ENCODE measurements at places on chromosomes 5 and 9.

- no peak for DNase-seq
These were observed 713.4 kb downstream of the EFNA5 start for GRCh38 chr5:106957336-106957735.

DNA sequence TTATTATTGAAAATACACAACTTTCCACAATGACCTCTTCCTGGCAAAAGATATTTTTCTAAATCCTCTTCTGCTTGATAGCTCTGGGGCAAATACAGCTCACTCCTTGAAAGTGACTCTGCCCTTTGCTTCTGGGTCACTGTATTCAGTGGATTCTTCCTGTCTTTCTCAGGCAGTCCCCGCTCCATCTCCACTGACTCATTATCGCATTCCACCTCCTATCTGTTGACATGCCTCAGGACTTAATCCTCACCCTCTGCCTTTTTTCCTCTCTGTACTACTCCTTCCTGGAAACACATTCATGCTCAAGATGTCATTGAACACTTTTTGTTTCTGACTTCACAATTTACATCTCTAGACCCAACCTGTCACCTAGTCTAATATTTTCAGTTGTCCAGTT, 8.4 kb upstream of the RGS7BP start:
- DNase-seq: no peak

- DNase-seq: no peak
These were observed 757 bp downstream of the TMEM250 start for GRCh38 chr9:136117916-136118319.

- DNase-seq: no peak
These were observed 1.8 kb downstream of the NFIB start for GRCh38 chr9:14311956-14312685.

DNA sequence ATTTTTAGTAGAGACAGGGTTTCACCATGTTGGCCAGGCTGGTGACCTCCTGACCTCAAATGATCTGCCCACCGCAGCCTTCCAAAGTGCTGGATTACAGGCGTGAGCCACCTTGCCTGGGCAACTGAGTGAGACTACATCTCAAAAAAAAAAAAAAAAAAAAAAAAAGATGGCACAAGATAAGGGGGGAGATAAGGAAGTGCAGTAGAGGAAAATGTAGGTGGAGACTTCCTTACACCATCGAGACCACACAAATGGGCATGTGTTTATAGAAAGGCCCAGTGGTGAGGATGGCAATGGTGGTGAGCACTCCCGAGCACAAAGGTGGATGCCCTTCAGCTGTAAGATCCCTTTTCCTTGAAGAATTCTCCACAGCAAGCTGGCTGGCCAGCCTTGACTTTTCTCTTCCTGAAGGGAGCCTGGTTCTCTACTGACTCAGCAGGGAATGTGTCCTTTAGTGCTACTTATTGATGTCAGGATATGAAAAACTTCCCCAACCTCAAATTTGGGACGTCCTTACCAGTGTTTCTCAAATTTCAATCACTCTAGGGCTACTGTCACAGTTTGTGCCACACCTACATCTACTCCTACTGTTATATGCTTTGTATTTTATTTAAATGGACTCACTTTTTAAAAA, 28.2 kb downstream of the ERGIC1 start:
- DNase-seq: no peak

DNA sequence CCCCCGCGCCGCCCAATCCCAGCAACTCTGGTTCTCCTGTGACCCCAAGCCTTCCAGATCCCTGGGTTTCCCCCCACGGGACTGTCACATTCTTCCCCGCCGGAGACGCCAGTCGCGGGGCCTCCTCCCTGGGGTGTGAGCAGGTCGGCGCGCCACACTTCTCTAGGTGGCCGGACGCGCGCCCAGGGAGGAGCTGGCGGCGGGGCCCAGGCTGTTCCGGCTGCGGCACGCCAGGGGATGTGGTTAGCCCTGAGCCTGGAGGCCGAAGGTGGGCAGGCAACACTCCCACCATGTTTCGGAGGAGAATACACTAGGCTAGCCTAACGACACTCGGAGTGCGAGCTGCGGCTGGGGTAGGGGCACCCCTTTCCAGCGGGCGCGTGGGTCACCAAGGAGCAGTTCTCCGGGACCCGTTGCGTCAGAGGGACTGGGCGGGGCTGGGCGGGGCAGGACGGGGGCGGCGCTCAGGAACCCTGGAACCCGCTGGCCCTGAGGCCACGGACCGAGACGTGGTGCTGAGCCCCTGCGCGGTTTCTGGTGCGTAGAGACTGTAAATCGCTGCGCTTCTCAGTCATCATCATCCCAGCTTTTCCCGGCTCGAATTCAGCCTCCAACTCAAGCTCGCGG, at the start of gene SLC27A6:
Gene SLC27A6, plus strand, starts transcription at position 478 of the 627 bp plus-strand sequence. CDS start 650 bp downstream, outside the sequence.
- no peak for DNase-seq

DNA sequence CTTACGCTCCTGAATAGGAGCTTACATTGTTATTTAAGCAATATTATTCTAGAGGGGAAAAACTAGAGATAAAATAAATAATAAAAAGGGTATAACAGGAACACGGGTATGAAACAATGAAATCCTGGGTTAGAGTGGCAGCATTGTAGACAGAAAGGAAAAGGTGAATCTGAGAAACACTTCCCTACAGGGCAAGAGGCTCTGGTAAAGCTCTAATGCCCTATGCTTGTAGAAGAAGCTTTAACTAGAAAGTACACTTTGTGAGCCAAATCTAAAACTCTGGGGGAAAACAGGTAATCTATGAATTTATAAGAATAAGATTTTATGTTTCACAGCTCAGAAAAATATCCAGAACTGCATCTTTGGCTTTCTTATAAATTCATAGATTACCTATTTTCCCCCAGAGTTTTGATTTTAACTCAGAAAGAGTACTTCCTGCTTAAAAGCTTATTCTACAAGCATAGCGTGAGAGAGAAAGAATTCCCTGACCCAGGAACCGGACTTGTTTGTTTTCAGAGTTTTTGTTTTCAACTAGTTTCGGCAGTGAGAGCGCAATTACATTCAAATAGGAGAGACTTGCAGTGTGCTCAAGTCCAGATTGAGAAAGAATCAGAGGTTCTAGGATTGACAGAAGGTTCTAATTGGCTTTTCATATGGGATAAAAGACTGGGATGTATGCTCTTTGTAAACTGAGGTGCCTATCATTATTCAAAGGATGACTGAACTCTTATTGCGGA, 651.0 kb upstream of the RORB start:
- DNase-seq: no peak

- DNase-seq: no peak
These were observed 2.1 kb upstream of the ALDH7A1 start for GRCh38 chr5:126597156-126597555.

DNA sequence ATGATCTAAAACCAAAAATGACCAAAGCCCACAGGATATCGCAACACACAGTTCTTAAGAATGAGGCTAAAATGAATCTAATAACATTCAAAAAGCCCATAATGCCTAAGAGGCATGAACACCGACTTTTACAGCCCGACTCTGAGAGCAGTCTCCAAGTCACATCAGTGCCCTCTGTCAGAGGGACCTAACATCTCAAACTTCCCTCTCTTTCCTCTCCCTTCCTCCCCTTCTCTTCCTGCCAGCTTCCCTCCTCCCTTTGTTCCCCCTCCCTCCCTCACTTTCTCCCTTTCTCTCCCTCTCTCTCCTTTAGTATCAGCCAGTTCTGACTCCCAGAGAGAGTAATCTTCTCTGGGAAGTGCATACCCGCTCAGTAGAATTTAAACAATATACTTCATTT, 154.4 kb downstream of the GLIS3 start:
- no peak for DNase-seq

GRCh38 chr9:8779478-8779877, 979.9 kb upstream of the DMAC1 start:
- no peak for DNase-seq

GRCh38 chr9:34996905-34997279, 7.3 kb downstream of the DNAJB5 start:
- DNase-seq: no peak

DNA sequence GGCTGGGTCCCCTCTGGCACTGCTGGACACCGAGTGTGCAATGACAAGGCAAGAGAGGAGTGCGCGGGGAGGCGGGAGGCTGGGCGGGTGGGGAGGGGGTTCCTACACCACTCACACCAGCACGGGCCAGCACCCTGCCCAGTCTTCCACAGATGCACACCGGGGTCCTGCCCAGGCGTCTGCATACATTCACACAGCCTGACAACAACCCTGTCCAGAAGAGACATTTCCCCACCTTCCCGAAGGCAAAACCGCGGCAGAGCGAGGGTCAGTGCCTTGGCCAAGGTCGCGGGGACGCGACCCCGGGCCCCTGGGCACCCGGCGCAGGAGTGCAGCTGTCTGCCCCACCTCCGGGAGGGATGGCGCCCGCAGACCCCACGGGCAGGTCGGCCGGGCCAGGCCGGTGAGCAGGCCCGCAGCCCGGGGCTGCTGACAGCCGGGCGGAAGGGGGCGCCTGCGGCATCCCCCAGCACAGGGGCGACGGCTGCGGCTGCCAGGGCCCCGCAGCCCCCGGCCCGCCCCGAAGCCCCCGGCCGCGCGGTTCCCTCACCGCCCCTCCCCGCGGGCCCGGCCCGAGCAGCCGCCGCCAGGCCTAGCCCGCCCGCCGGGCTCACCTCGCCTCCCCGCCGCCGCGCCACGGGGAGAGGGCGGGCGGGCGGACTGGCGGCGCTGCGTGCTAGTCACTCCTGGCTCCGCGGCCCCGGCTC, 496 bp downstream of the MAPK9 start:
- no peak for DNase-seq

- no peak for DNase-seq
These were observed 57.9 kb downstream of the DIAPH1 start for GRCh38 chr5:141560725-141561483.

- DNase-seq: no peak
These were observed 305.0 kb upstream of the PIK3R1 start for GRCh38 chr5:67910546-67910945.

DNA sequence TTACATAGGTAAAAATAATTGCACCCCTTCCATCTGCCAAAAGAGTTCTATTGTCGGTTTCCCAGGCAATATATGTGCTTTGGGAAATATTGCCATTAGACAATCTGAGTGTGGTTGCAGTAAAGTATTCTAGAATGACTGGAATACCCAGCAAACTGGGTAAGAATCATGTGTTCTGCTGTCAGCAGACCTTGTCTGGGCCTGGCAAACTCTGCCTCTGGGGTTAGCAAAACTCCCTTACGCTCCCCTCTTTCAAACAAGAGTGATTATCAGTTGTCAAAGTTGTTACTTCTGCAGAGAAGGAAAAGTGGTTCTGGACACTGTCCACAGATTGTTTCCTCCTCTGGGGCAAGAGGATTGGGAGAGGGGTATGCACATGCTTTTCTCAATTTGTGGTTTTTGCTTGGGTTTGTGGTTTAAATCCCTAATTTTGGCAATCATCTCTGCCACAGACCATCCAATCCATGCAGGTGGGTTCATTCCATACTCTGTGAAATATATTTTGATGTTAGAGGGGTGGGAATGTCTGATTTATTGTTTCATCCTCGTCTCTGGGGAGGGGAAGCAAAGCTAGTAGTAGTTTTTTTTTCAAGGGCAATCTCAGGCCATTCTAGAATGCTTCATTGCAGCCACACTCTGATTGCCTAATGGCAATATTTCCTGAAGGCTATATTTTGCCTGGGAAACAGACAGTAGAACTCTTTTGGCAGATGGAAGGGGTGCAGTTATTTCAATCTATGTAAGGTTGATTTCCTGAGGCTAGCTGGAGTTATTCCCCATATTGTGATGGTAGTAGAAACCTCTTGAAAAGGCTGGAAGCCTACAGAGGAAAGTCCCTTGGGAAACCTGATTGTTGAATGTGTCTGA, 24.0 kb upstream of the TNFSF15 start:
- no peak for DNase-seq

- DNase-seq: no peak
These were observed 13.8 kb downstream of the GPRIN1 start for GRCh38 chr5:176596069-176596644.

GRCh38 chr9:132506977-132507669, 75.3 kb upstream of the BARHL1 start:
- DNase-seq: no peak

DNA sequence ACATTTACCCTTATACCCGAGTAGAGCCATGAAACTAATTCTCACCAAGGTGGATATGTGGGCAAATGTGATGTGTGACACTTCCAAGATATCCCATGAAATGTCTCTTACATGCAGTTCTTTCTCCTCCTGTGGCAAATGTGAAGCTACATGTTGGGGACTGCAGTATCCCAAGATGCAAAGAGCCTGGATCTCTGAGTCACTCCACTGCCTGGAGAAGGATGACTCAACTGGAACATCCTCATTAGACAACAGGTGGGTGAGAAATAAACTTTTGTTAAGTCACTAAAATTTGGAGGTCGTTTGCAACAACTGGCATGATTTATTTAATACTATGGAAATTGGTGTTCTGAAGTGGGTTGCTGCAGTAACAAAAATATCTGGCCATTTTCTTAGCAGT, 36.5 kb upstream of the TENT4A start:
- no peak for DNase-seq

DNA sequence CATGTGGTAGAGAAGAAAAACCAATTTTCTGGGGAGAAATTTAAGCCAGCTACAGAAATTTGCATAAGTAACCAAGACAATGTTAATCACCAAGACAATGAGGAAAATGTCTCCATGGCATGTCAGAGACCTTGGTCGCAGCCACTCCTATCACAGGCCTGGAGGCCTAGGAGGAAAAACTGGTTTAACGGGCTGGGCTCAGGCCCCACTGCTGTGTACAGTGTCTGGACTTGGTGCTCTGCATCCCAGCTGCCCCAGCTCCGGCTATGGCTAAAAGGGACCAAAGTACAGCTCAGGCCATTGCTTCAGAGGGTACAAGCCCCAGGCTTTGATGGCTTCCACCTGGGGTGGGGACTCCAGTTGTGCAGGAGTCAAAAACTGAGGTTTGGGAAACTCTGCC, 1075.1 kb upstream of the CDH18 start:
- DNase-seq: no peak

GRCh38 chr9:116368680-116369079, 215.1 kb downstream of the PAPPA start:
- no peak for DNase-seq

- no peak for DNase-seq
These were observed 11.7 kb upstream of the RPS14 start for GRCh38 chr5:150461231-150461630.

DNA sequence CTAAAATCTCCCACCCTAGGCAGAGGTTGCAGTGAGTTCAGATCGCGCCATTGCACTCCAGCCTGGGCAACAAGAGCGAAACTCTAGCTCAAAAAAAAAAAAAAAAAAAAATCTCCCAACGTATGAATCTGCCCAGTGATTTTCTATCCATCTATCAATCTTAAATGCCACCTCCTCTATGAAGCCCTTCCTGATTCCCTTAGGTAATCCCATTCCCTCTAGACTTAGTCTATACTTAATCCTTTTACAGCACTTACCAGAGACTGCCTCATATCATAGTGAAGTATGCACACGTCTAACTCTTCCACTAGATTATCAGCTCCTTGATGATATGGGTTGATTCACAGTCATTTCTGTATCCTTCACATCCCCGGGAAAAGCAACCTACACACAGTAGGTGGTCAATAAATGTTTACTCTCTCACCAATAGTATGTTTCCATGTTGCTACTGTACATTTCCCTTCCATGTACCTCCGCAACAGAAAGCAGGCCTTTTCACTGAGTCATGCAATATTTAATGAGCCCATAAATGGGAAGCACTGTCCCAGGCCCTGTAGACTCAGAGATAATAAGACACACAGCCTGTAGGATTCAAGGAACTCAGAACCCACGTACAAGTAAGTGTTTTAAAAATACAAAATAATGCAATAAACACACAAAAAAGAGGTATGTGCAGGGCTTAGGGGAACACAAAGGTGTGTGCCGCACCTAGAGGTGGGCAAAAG, 1.2 kb downstream of the DROSHA start:
- DNase-seq: no peak

GRCh38 chr5:35198075-35198474, 32.2 kb downstream of the PRLR start:
- DNase-seq: no peak

- DNase-seq: no peak
These were observed 28.6 kb downstream of the LAMC3 start for GRCh38 chr9:131037335-131038255.
